ENCODE measurements at places on chromosomes 3 and 15.
A peak's percentile ranks its signal among the peaks of the same experiment; 100 is the strongest.

GRCh38 chr3:42443819-42444436, 33.5 kb upstream of the LYZL4 start:
- peak; percentile 66 for DNase-seq

DNA sequence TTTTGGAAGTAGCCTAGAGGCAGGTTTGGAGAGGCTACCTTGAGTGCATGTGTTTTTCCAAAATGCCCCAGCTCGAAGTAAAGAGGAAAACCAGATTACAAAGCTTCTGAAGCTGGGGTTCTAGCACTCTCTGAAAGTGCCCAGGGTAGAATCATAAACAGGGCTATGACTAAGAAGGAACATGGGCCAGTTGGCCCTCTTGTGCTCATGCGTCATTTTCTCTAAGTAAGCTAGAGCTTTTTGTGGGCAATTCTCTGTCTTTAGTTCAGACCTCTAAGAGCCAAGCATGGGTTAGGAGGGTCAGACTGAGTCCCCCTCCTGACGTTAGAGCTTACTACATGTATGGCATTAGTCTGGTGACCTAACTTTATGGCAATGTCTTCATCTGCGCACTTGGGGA, 129.5 kb upstream of the UMPS start:
- no peak for DNase-seq

DNA sequence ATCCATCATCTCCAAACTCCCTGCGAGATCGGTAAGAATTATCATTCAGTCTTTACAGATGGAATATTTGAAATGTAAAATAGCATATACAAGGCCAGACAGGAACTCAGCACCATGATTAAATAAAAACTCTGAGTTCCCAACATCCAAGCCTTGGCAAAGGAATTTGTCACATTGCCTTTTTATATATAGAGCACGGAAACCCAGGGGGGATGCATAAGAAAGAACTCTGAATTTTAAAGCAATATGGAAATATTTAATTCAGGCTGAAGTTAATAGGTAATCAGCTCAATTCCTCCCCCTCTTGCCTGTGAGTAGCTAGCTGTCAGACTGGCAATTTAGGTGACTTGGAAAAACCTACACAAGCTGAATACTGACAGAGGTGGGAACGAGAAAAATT, 217.9 kb upstream of the KCNMB2 start:
- no peak for DNase-seq

DNA sequence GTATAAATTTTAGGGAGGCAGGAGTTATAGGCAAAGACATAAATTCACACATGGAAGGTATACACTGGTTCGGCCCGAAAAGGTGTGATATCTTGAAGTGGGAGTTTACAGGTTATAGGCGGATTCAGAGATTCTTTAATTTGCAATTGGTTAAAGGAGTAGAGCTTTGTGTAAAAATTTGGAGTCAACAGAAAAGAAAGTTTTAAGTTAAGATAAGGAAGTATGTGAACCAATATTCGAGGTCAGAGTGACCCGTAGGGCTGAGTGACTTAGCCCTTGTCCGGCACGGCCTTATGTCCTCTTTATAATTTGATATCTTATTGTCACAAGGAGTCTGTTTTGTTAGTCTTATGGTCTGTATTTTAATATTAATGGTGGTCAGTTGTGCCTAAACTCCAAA, 10.6 kb upstream of the THSD4 start:
- DNase-seq = no peak

DNA sequence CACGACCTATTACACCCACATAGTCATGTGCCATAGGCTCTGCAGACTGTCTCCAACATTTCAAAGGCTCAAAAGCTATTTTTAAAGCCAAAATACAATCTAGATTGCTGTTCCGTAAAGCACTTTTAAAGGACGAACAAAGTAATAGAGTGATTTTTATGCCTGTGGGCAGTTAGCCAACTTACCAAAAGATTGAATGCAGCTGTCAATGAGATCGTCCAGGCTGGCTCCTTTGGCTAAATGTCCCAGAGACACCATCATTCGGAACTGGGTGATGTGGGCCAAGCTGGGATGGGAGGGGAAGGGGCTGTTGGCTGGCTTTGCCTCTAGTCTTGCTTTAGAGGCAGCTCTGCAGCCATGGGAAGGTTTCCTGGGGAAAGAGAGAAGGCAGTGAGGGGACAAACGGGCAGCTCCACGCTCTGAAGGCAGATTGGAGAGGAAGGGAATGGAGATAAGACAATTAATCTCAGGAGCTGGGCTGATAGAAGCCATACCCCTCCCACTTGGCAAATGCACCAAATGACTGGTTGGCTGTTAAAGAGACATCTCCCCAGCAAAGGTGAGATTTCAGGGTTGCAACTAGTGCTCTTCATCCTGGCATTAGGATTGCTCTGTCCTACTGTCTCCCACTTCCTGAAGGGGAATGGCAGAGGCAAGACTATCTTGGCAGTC, 4.8 kb downstream of the RASGRP1 start:
- DNase-seq = no peak

DNA sequence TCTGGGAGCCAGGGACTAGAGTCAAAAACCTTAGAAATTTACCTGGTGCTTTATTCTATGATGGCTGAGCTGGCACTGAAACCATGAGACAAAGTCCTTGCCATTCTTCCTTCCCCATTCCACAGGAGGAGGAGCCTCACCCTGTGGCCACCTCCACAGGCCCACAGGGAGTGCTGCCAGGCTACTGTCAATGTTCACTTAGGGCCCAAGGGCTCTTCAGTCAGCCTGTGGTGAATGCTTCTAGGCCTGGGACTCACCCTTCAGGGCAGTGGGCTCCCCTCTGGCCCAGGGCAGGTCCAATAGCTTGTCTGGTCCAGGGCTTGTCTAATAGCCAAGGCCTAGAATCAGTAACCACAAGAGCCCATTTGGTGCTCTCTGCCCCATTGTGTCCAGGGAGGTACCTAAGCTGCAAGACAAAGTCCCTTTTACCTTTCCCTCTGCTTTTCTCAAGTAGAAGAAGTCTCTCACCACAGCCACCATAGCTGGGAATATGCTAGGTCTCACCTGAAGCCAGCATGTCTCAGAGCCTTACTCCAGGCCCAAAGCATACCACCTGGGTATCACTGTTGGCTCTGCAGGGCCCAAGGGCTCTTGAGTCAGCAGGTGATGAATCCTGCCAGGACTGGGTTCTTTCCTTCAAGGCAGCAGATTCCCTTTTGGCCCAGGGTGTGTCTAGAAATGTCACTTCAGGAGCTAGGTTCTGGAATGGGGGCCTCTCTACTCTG, 61.8 kb upstream of the CHRNB4 start:
- DNase-seq = no peak

Data from stimulated activated CD4-positive, alpha-beta T cell treated with anti-CD3 and anti-CD28 coated beads, TNF-alpha, amount 100 ng/mL, for 4 hours (primary cell).